NCI-H1417 treated with DMSO at 0.1 percent for 48 hours (cell line): ENCODE measurements at places on chromosomes 1 and 21.

GRCh38 chr1:156276532-156276931, 6.1 kb downstream of the SMG5 start:
- no peak for DNase-seq

GRCh38 chr1:44417351-44418021, 12.4 kb downstream of the RNF220 start:
- DNase-seq = no peak

- no peak for DNase-seq
These were observed 62.1 kb upstream of the PROX1 start for GRCh38 chr1:213925531-213926182.

GRCh38 chr1:68600049-68600661, 103.3 kb upstream of the DEPDC1 start:
- no peak for DNase-seq

- no peak for DNase-seq
These were observed 106.7 kb downstream of the FMN2 start for GRCh38 chr1:240198376-240198775.

- DNase-seq = no peak
These were observed 29.9 kb upstream of the POU3F1 start for GRCh38 chr1:38076455-38076854.

DNA sequence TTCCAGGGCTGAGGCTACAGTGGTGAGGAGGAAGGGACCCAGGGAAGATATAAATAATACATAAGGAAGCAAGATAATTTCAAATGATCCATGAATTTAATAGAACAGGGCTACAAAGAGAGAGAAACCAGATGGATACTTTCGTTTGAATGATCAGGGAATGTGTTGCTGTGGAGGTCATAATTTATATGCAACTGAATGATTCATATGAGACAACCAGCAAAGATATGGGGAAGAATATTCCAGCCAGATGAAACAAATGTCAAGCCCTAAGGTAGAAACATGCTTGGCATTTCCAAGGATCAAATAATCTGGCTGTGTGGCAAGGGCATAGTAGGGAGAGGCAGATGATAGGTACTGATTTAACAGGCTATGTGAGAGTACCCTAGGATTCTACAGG, 84.8 kb upstream of the ZC3H11B start:
- DNase-seq = no peak

- DNase-seq = no peak
These were observed 322.5 kb upstream of the FAM78B start for GRCh38 chr1:166489356-166489669.

GRCh38 chr1:157969697-157970485, 23.6 kb upstream of the KIRREL1 start:
- DNase-seq = no peak

- DNase-seq = no peak
These were observed 29.5 kb upstream of the ZNF496 start for GRCh38 chr1:247360991-247361731.

DNA sequence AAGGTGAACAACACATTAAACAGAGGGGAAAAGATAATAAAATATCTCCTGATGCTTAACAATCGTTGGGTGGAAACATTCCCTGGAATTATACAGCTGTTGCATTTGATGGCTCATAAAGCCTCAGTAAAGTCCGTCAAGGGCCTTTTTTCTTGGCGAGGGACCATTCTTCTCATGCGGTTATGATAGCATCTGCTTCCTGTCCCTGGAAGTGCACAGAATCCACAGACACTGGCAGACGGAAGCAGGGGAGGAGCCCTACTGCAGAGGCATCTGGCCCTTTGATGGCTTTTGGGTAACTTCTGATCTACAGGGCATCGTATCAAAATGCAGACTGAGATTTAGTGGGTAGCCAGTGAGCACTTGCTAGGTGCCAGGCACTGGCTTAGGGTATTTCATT, 286.9 kb downstream of the KIF26B start:
- no peak for DNase-seq

GRCh38 chr1:197663162-197663953, 111.9 kb downstream of the DENND1B start:
- no peak for DNase-seq

- no peak for DNase-seq
These were observed 24.8 kb downstream of the WDR47 start for GRCh38 chr1:109017134-109017533.

DNA sequence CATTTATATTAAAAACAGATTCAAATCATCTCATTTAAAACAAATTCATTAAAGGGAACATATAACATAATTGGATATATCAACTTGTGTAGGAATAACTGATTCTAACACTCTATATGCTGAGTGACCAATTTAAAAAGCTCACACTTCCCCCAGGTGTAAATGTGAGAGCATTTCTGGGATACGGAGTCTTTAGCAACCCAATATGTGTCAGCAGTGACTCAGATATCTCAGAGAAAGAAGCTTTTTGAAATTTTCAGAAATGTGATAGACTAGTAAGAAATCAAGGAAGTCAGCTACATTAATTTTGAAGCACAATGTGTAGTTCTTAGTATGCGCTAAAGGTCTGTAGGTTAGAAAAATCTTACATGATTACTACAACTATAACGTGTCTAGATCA, 87.9 kb upstream of the SERTAD4 start:
- DNase-seq = no peak

DNA sequence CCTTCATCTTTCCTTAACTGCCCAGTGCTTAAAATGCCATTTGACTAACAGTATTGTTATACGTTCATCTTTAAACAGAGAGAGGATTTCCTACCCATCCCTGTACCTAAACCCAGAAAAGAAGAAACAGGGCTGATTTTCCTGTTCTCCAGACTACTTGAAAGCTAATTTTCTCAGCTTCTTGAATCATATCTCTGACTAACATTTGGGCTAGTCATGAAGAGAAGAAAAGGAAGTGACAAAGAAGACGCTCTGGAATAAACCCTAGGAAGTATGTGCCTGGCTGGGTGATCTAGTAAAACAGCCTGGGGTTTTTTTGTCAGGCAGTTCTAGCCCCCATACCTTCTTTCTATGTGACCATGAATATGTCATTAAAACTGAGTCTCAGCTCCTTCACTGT, 44.8 kb upstream of the SGIP1 start:
- DNase-seq = no peak

GRCh38 chr1:92992054-92992453, 30.8 kb upstream of the DIPK1A start:
- no peak for DNase-seq

DNA sequence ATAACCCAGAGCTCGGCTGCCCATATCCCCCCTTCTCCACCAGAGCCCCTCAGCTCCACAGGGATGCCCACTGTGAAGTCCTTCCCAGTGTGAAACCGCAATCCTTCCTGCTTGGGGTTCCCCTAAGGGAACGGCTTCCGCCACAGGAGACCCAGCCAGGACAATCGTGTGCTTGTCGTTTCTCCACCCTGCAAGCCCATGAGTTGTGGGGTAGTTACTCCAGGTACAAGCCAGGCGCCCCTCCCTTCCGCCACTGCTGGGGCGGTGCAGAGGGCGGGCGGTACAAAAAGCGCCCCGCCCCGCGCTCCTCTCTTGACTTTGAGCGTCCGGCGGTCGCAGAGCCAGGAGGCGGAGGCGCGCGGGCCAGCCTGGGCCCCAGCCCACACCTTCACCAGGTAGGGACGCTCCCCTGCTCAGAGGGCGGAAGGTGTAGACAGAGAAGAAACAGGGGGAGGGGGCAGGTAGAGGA, at the start of gene TINAGL1:
Gene TINAGL1, plus strand, starts transcription at position 315 of the 469 bp plus-strand sequence. CDS start 634 bp downstream, outside the sequence.
- no peak for DNase-seq

- DNase-seq = no peak
These were observed 513 bp downstream of the GTF2B start for GRCh38 chr1:88890791-88891317.

- DNase-seq = no peak
These were observed 25.4 kb downstream of the LDLRAD2 start for GRCh38 chr1:21837476-21837875.

DNA sequence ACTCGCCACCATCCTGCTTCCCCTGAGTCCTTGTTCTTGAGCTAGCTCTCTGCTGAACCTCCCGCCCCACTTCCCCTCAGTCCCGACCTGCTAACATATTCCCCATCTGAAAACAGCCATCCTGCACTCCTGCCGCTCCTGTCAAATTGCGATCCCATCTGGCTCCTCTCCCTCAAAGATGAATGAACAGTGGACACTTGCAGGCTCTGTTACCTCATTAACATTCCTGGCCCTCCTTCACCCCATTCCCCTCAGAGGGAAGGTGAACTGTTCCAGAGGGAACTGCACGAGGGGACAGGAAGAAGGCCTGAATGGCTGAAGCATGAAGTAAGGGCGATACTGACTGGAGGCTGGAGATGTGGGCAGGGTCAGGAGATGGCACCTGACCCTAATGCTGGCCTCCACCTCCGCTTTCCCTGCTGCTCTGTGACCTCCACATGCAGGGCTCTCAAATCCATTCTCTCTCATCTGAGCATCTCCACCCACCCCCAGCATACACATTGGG, 7.4 kb upstream of the CELSR2 start:
- DNase-seq = no peak

- no peak for DNase-seq
These were observed 5.4 kb downstream of the CYP4B1 start for GRCh38 chr1:46804027-46804889.

GRCh38 chr1:42164551-42165420, at the start of gene GUCA2A:
TSS of gene GUCA2A (minus strand) at chr1:42164745. CDS start at chr1:42164712, 33 bp downstream.
- DNase-seq = no peak

DNA sequence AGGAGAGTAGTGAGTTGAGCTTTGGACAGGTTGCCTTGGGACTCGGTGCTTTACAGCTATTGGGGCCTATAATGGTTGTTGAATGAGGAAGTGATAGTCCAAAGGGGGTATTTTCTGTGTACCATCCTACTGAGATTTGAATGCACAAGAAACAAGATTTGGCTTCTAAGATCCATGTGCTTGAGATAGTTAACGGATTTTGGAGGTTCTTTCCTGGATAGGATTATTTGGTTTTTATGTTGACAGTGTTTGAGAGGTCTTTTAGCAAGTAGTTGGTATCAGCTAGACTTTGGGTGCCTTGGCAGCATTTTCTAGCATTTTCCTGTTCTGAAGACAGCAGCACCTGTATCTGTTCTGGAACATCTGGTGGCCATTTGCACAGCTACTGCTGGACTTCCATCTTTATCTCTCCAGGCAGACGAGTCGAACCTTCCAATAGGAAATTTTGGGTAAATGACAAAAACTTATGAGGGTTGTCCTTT, 3.6 kb upstream of the SCAF4 start:
- DNase-seq = no peak

- DNase-seq = peak; percentile 38
These were observed 765 bp upstream of the VPS45 start for GRCh38 chr1:150066838-150067183.

DNA sequence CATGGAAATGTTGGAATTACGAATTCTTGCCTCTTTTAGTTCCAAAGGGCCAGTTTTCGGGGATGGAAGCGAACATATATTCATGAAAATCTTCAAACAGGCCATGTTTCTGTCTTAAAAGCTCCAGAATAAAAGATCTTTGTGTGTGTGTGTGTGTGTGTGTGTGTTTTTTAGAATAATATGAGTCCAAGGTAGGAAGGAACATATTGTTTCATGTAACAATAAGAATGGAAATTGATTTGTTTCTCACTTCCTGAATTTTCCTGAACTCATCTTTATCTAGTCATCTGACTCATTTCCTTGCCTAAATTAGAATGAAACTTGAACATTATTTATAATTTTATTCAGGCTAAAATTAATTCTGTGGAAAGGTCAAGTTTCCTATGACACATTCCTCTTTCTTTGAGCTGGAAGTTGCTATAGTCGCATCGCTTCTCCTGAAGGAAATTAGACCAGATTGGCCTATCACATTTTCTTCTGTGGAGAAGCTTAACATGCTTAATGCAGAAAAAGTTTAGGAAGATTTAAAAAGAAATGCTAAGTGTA, 805.1 kb upstream of the ADAMTS5 start:
- DNase-seq = no peak

- no peak for DNase-seq
These were observed 45.9 kb upstream of the SAMD13 start for GRCh38 chr1:84255582-84255981.

DNA sequence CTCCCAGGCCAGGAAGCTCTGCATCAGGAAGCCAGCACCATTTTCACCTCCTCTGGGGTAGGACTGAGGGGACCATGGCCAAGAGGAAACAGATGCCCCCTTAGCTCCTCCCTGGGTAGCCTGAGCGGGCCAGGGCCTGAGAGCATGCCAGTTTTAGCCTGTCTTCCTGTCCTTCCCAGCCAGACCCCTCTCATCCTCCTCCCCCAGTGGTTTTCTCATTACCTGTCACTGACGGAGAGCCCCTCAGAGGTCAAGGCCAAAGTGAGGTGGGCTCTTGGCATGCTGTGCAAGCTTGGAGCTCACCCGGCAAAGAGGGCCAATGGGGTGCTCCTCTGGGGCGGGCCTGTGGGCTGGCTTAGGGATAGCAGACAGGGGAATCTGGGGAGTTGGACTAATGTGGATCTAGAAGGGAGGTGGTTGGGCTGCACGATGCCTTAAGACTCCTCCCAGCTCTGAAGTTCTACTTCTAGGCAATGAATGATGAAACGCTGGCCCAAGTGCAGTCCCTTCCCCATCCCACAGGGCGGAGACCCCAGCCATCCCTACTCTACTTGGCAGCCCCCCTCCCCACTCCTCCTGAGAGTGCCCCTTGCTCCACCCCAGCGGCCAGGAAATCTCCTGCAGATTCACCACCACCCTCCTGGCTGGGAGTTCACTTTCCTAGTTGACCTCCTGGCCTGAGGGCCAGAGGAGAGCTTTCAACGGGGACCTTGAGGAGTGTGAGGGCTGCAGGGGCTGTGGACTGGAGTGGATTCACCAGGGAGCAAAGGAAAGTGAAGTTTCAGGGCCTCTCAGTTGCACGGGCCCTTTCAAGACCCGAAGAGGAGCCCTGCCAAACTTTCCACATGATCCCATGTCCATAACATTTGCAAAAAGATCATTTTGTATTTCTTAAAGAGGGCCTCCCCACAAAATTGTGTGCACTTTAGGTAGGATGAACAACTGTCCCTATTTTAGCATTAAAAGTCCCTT, 9.4 kb upstream of the LMNA start:
- DNase-seq = no peak

GRCh38 chr1:201883786-201884185, 4.9 kb upstream of the SHISA4 start:
- DNase-seq = no peak

GRCh38 chr21:32921632-32922230, 104.0 kb upstream of the OLIG2 start:
- DNase-seq = no peak

DNA sequence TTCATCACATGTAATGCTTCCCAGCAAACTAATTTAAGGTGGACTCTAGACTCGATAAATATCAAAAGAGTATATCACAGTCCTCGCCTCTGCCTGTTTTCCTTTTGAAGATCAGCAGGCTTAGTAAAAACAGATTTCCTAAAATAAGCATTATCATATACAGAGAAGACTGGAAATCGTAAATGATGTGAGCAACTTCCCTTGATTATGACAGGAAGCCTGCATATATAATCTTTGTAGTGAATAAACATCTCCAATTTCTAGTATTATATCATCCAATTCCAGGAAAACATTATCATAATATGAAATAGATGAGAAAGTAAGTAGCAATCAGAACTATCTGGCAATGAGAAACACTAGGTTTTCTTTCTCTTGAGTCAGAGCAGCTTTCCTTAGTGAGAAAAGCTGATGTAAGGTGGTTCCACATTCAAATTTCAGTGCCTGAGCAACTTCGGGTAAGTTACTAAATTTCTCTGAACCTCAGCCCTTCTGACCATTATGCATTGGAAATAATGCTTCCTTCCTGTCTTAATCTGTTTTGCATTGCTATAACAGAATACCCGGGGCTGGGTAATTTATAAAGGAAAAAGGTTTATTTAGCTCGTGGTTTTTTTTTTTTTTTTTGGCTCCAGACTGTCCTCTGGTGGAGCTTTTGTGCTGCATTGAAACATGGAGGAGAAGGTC, 12.6 kb upstream of the POU2F1 start:
- no peak for DNase-seq
